ENCODE measurements at places on chromosomes 3 and 15.

DNA sequence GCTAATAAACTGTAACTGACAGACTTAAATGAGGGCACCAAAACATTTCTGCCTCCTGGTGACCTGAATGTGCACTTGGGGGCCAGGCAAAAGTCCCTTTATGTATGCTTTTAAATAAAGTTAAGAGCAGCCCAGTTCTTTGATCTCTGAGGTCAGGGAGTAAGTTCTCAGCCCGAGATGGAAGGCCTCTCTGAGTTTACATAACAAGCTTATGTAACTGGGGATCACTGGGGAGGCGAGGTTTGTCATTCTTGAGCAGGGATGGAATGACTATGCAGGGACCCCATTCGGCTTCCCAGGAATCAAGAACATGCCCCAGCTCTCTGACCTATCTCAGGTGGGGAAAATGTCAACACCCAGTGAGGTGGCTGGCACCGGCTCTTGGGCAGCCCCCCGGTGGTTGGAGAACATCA is 198.7 kb upstream of the BHLHE40 start:
- DNase-seq = no peak

- no peak for DNase-seq
Observed at GRCh38 chr3:69774029-69774428, 34.8 kb downstream of the MITF start.

DNA sequence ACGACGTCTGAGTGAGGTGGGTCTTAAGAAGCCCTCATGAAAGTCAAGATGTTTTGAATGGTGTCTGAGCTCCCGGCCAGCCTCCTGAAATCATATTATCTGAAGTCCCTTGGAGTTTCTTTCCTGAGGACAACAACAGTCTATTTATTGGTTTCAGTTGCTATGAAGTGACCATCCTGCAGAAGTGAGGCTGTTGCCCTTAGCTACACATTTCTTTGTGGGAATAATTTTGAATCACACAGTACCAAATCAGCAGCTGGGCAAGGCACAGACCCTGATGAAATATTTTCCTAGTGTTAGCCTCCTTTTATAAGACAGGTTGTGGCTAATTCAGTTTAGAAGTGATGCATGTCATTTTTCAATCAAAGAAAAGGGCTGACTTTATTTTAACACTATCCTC is 220.7 kb upstream of the AZI2 start:
- no peak for DNase-seq

DNA sequence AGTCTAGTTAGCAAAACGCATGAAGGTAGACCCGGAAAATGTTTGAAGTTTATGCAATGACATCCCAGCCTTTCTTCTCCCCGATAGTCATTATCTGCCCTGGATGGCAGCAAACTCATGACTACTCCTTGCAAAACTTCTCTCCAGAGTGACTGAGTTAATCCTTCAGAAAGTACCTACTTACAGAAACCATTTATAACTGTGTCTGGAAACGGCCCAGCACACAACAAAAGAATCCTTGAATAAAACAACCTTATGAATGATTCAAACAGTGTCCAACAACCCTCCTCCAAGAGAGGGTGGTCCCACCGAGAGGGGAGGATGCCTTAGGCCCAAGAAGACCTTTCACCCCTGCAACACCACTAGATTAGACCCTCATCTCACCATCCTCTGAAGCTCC is 14.2 kb downstream of the ST8SIA2 start:
- DNase-seq = no peak

Measured in MV-4-11 (cell line).